ENCODE measurements at places on chromosomes 5 and 9. TPM values are rescaled to one million over a fixed set of nuclear protein-coding genes. Genes with fewer than 3 reads are reported as not detected.

Gene KIAA1958
- 10.5 TPM for total RNA-seq

Gene BTNL3
- total RNA-seq, result not detected

Gene TAF1L
- total RNA-seq, result not detected

Gene KCNN2
- total RNA-seq, result 1.2 TPM

Gene SNX2
- total RNA-seq, result 97.0 TPM

Gene PCDH12
- total RNA-seq, result not detected

Gene ZNF354C
- total RNA-seq, result 2.4 TPM

Gene PRDM9
- not detected for total RNA-seq

Gene SLC36A3
- not detected for total RNA-seq

Gene PCDHA9
- 0.59 TPM for total RNA-seq

Gene PTAR1
- 40.9 TPM for total RNA-seq

Gene BNIP1
- total RNA-seq, result 13.6 TPM

Gene ADGRV1
- 3.5 TPM for total RNA-seq

Gene DIPK1B
- 4.0 TPM for total RNA-seq

Gene PTGES
- total RNA-seq, result 6.3 TPM

Gene NXNL2
- 1.4 TPM for total RNA-seq

Gene RHOBTB3
- total RNA-seq, result 29.5 TPM

Gene JAKMIP2
- total RNA-seq, result not detected

Gene SARDH
- not detected for total RNA-seq

Gene CKMT2
- total RNA-seq, result 0.24 TPM

Gene LIX1
- total RNA-seq, result not detected

Gene GABRA6
- total RNA-seq, result not detected

Gene ADAMTS13
- total RNA-seq, result 4.7 TPM

Gene OTULINL
- 5.3 TPM for total RNA-seq

Gene ANGPTL2
- not detected for total RNA-seq

Gene PCA3
- not detected for total RNA-seq

Gene GPRIN1
- total RNA-seq, result 11.5 TPM

Gene DBH
- not detected for total RNA-seq

Gene NMUR2
- total RNA-seq, result 178 TPM

Gene CDX1
- not detected for total RNA-seq

Gene FIBCD1
- total RNA-seq, result 1.5 TPM

Gene SVEP1
- total RNA-seq, result 0.35 TPM

Gene TSSK1B
- not detected for total RNA-seq
